HuH-7 (cell line): ENCODE measurements at places on chromosomes 11 and 22.

DNA sequence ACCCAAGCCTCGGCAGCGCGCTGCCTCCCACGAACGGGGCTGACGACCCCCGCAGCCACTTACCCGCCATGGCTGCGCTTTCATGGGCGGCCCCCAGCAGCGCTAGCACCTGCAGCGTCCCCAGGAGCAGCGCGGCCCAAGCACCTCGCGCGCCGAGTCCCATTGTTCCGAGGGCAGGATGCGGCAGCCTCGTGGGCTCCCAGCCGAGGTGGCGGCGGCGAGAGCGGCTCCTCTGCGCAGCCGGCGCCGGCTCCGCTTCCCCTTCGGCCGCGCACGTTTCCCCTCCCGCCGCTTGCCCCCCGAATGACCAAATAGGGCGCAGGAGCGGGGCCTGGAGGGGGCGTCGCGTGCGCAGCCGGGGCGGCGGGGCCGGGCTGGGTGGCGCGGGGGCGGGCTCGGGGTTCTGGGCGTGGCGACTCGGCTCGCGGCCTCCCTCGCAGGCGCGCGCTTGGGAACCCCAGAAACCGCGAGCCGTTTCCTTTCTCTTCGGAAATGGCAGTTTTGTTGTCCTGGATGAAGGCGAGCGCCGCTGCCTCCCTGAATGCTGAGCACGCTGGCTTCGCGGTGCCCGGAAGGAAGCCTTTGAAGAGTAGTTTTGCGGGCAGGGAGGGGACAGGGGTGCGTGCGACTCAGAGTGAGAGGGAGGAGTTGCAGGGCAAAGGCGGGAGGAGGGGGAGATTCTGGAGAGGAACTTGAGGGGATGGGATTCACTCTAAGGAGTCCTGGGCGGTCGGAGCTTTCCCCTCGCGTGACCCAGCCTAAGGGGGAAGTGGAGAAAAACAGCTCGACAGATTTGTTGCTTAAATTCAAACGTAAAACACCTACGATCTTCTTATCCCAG, at the start of gene TMEM123:
TSS of gene TMEM123 (minus strand) at position 305 of the 841 bp plus-strand sequence. CDS start at position 163, 142 bp downstream.
- DNase-seq: peak; percentile 61

DNA sequence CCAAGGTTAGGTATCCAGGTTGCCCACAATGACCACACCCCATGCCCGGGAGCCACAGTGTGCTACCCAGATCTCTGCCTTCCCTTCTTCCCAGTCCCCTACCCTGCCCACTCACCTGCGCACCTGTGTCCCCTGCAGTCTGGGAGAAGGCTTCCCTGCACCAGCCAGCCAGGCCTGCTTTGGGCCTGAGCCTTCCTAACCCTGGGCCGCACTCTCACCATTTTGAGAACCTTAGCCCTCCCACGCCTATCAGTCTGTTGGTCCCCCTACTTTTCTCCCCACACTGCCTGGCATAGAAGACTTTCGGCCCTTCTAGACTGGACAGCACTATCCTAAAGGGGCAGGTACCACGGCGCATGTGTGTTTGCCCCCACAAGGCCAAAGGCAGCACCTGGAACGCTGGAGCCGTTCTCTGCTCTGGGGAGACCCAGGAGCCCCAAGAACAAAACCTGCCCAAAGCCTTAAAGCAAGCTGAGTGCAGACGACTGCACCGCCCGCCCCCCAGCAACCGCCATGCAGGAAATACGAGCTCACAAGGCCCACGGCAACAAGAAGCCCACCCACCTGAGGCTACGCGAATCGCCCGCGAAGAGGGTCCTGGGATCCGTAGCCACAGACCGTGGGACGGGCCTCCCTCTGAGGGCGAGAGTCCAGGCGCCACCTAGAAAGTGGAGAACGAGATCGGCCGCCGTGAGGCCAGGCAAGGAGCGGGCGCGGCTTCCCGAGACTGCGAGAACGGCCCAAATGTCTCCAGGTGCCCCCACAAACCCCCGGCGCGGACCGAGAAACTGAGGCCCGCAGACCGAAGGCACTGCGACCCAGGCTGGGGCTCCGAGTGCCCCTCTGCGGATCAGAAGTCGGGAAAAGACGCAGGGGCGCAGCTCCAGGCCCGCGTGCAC, 546 bp downstream of the GNB1L start:
- DNase-seq: no peak

- DNase-seq: no peak
These were observed 24.4 kb upstream of the DGCR8 start for GRCh38 chr22:20055654-20056053.

DNA sequence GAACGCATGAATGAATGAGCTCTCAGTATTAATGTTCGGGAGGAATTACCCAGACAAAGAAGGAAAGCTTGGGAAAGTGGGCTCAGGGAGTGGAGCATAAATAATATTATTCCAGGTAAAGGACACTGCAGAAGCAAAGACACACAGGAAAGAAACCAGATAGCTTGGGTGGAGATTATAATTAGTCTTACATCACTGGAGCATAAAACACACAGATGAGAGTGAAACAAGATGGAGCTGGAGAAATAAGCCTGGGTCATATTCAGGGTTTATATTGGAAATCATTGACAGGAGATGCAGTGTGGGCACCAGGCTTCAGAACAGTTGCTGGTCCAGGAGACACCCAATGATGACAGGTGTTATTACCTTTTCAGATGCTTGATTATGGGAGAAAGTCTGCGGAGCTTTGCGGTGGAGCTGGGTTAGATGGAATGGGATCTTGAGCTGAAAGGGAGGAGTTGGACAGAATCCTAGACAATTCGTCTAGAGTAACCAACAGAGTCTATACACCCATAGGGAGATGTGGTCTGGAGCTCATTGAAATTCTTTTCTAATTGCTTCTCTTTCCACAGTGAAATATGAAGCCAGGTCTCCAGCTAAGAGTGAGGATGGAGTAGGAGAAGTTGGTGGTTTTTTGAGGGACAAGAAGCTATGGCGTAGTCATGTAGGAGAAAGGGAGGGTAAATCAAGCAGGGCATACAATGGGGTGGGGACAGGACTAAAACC, 227.2 kb downstream of the FAM76B start:
- DNase-seq: no peak

DNA sequence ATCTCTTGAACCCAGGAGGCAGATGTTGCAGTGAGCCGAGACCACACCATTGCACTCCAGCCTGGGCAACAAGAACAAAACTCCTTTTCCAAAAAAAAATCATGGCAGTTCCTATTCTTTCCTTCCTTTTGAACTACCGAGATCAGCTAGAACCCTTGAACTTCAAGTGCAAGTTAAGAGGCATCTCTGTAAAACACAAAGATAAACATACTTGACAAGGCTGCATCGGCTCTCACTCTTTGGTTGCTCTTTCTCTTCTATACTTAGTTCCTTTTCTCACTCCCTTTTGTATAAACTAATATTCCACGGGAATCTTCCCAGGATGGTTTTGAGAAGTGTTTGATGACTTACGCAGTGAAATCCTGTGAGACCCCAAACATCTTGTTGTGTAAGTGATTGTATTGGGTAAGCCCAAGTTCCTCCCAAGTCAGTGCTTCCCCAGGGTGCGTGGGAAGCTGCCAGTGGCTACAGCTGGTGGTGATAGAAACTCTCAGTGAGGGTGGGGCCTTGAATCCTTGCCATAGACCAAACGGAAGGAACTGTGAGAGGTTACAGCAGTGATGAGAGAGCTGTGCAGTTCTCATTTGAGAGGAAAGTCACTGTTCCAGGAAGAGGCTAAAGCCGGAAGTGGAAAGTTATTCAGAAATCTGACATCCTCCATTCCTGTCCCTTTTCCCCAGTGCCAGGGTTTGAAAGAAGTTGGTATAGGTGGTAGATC, 24.1 kb upstream of the CDC42EP2 start:
- no peak for DNase-seq

GRCh38 chr11:44398266-44399030, 88.5 kb upstream of the ALX4 start:
- no peak for DNase-seq
